EH (cell line): ENCODE measurements at places on chromosomes 11 and 22.

DNA sequence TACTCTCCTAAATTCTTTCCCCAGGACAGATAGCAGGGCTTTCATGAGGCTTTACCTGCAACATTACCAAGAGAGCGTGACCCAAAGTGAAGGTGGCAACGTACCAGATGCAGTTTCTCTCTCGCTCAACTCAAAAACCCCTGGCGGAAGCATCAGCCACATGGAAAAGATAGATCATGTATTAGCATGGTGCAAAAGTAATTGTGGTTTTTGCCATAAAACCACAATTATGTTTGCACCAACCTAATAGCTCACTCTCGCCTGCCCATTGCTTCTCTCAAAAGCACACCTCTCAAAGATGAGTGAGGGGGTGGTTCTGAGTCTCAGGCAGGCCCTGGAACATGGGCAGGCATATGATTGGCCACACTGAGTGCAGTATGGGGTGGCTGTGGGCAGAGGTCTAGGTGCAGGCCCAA is 7.0 kb downstream of the MS4A6A start:
- DNase-seq: no peak

DNA sequence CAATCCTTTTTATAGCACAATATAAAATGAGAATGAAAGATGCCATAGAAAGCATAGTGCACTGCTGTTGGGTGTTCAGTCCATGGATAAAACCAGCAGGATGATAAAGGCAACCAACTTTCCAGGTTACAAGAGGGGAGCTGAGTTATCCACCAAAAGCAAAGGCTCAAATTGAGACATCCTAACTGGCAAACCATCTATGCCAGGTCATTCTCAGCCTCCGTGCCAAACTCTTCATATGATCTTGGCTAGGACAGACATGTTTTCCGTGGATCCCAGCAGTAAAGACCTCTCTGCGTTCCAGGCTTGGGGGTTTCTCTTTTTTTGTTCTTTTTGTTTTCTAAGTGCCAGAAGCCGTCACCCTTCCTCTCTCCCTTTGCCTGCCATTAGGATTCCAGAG is 7.3 kb upstream of the APOA1 start:
- DNase-seq: no peak

DNA sequence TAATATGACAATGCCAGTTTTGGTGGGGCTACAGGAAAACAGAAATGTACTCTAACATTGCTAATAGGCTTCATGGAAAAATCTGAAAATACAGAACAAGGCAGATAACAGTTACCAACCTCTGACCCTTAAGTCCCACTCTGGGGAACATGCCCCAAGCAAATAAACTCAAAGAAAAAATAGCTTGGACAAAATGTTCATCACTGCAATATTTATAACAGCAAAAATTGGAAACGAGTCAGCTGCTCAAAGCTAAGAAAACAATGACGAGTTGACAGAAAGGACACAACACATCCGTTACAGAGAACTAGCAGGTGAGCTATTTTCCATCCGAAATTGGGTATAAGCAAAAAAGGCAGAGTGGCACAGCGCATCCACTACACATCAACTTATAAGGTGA is 70.5 kb downstream of the PACSIN2 start:
- no peak for DNase-seq

DNA sequence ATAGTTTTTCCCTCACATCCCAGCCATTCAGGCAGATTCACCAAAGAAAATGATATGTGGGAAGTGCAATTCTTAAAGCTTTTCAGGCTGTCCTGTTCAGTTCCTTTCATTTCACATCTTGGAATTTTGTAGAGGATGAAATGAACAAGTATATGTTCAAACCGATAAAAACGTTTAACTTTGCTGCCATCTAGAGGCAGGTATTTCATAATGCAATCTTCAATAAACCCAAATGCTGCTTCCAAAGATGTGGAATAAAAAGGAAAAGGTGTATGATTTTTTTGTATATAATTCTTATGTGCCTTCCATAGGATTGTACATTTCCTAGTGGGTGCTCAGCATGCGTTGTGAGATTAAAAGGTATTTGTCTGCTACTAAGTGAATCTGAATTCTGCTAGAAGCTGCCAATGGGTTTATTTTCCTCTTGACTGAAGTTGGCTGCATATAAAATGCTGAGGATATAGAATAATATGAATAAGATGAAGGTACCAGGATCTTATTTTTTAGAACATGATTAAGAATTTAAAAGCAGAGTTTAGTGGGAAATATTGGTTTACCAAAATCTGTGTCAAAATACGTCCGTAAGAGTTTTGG is 199.3 kb downstream of the PGR start:
- peak; percentile 74 for DNase-seq

GRCh38 chr11:7196396-7197146 is 55.1 kb upstream of the SYT9 start:
- DNase-seq: no peak

DNA sequence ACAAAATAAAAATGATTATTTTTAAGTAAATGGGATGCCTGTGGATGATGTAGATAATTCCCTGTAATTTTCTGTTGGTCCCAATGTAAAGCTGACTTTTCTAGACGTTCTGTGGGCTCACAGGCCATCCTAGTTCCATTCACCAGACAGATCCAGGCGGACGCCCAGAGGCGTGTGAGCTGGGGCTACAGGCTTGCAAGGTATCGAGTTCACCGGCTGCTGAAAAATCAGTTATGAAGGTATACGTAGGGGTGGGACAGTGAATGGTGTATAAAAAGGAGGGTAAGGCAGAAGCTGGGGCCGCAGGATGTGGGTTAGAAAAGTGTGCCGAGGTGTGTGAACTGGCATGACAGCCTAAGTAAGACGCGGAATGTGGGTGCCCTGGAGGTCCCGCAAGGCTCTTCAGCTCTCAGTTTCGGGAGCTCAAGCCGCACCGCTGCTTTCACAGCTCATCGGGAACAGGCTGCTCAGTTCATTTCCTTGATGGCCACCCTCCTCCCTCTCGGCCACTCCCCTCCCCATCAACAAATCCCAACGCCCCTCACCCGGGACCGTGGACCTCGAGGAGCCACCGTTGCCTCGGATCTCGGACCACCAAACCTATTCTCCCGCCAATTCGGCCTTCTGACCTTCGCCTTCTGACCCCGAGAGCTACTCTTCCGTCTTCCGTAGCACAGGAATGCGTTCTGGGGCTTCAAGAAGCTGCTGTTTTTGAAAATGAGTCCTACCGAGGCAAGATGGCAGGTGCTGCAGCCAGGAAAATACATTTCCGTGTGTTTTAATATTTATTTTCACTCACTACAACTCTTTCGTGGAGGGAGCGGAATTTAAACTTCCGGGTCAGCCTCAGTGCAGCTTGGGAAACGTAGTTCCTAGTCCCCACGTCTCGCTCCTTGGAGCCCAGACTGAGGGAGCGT is at the start of gene XNDC1N:
Gene XNDC1N, minus strand, starts transcription at position 775 of the 917 bp plus-strand sequence. CDS start 5,241 bp downstream, outside the sequence.
- DNase-seq: peak; percentile 90

DNA sequence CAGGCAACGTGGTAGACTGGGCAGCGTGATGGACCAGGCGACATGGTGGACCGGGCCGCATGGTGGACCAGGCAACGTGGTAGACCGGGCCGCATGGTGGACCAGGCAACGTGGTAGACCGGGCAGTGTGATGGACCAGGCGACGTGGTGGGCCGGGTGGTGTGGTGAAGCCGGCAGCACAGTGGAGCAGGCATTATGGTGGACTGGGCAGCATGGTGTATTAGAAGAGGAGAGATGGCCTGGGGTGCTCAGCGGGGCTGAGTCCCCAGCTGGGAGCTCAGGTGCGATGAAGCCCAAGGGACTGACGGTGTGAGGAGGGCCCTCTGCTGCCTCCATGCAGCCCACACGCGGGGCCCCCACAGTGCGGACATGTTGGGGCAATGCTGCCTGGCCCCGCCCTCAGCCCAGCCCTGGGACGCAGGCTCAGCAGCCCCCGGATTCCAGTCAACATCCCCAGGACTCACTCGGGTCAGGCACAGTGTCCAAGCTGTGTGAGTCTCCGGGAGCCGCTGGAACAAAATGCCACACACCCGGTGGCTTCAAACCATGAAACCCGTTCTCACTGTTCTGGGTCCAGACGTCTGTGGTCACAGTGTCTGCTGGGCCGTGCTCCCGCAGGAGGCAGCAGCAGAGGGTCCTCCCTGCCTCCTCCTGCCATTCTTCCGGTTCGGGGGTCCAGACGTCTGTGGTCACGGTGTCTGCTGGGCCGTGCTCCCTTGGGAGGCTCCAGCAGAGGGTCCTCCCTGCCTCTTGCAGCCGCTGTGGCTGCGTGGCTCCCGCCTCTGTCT is 1084.9 kb downstream of the BRD1 start:
- no peak for DNase-seq

DNA sequence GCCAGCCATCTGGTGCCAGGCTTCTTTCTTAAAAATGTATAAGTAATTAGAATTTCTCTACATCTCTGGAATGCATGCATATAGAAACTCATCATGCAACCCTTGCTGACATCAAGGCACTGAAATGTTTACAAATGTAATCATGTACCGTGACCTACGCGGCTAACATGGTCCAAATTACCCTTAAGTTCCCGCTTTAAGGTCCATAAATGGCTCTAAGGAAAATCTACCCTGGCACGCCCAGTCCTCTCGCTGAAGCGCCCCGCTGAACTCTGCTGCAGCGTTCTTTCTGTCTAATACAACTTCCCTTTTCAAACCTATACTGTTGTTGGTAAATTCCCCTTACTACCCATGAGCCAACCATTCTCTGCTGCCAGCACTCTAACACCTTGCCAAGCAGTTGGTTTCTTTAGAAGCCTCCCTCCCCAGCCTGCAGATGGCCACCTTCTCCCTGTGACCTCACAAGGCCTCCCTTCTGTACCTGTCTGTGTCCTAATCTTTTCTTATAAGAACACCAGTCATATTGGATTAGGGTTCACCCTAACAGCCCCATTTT is 13.5 kb upstream of the HMOX1 start:
- DNase-seq: no peak

GRCh38 chr22:44037519-44038375 is 13.6 kb downstream of the PARVB start:
- DNase-seq: peak; percentile 96

DNA sequence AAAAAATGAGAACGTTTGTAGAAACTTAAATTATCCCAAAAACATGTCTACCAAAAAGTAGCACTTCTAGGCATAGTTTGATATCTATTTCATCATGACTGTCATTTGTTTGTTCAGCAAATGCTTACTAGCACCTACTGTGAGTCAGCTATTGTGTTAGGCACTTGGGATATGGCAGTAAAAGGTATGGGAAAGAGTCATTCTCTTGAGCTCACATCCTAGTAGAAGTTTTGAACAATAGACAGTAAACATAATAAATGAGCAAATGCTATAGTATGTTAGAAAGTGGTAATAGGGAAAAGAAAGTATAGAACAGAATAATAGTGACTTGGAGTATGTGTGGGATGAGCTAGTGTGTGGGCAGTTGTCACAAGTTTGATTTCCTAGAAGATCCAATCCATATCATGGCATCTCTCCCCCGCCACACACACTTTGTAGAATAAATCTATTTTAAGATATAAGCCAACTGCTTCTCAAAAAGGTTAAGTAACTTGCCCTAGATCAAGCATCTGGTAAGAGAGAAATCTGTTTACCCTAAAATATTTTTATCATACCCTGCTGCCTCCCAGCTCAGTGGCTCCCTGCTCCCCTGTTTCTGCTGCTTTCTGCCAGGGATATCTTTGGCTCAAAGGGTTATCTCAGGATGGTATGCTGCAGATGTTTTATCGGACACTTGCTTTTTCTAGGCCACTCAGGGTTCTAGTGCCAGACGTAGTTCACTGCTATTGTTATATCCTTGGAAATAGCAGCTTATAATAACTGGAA is 129.7 kb downstream of the NCAM1 start:
- DNase-seq: no peak

- DNase-seq: peak; percentile 4
These were observed 1.1 kb upstream of the SLC35F2 start for GRCh38 chr11:107859459-107860239.

GRCh38 chr11:107707215-107707671 is 4.6 kb downstream of the SLN start:
- no peak for DNase-seq

GRCh38 chr22:49676230-49676629 is 151.4 kb downstream of the BRD1 start:
- DNase-seq: no peak

DNA sequence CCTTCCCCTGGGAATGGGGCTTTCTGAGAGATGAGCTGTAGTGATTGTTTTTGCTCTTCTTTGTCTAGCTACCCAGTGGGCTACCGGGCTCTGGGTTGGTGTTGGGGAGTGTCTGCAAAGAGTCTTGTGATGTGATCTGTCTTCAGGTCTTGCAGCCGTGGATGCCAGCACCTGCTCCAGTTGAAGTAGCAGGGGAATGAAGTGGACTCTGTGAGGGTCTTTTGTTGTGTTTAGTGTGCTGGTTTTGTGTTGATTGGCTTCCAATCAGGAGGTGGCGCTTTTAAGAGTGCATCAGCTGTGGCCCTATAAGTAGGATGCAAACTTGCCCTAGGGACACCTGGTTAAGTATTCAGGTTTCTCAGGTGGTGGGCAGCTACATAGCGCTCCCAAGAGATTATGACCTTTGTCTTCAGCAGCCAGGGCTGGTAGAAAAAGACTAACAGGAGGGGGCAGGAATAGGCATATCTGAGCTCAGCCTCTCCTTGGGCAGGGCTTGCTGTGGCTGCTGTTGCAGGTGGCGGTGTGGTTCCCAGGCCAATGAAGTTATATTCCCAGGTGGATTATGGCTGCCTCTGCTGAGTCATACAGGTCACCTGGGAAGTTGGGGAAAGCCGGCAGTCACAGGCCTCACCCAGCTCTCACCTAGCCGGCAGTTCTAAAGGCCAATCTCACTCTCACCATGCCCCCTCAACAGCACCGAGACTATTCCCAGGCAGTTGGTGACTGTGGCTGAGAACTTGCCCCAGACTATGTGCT is 315.7 kb upstream of the C11orf87 start:
- DNase-seq: no peak

DNA sequence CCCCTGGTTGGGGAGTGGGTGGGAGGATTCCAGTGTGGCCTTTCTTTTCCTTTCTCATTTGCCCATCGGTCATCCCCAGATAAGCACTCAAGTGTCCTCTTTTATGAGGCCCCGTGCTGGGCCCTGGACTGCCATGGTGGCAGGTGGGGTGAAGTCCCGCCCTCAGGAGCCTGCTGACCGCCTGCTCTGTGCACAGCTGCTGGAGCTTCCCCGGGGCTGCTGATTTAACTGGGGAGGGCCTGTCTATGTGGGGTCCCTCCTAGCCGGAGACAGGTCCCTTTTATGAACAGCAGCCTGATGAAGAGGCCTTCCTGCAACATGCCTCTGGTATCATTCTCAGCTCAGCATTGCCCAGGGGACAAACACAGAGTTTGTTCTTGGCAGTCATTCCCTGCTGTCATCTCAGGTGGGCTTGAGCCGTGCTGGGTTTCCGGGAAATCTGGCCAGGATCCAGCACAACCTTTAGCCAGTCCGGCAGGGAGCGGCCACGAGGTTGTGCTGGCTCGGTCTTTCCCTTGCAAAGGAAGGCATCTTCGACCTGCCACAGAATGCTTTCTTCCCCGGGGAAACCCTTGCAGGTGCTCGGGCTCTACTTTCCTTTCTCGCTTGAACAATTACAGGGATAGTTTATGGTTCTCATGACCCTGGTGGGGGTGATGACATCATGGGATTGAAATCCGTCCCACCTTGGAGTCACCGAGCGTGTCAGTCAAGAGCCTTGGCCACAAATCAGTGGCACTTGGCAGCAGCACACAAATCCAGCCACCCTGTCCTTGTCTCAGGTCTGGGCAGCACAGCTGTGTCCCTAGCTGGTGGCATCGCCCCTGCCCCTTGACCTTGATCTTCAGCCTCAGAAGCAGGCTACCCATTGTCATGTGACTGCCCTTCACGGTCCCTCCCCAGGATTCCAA is 20.1 kb downstream of the ST14 start:
- no peak for DNase-seq

- DNase-seq: peak; percentile 65
These were observed 229.8 kb downstream of the BLID start for GRCh38 chr11:121886005-121886734.

GRCh38 chr11:75790986-75791385 is 22.4 kb downstream of the DGAT2 start:
- no peak for DNase-seq

GRCh38 chr22:46528121-46528610 is 9.3 kb downstream of the CELSR1 start:
- peak; percentile 59 for DNase-seq
